ENCODE measurements at places on chromosomes 5 and 9. TPM values are rescaled to one million over a fixed set of nuclear protein-coding genes. Genes with fewer than 3 reads are reported as not detected.

The SH2D3C gene
- total RNA-seq = 0.12 TPM

The FOXD4L6 gene
- total RNA-seq = 0.07 TPM

The TNFSF8 gene
- total RNA-seq = not detected

DNA sequence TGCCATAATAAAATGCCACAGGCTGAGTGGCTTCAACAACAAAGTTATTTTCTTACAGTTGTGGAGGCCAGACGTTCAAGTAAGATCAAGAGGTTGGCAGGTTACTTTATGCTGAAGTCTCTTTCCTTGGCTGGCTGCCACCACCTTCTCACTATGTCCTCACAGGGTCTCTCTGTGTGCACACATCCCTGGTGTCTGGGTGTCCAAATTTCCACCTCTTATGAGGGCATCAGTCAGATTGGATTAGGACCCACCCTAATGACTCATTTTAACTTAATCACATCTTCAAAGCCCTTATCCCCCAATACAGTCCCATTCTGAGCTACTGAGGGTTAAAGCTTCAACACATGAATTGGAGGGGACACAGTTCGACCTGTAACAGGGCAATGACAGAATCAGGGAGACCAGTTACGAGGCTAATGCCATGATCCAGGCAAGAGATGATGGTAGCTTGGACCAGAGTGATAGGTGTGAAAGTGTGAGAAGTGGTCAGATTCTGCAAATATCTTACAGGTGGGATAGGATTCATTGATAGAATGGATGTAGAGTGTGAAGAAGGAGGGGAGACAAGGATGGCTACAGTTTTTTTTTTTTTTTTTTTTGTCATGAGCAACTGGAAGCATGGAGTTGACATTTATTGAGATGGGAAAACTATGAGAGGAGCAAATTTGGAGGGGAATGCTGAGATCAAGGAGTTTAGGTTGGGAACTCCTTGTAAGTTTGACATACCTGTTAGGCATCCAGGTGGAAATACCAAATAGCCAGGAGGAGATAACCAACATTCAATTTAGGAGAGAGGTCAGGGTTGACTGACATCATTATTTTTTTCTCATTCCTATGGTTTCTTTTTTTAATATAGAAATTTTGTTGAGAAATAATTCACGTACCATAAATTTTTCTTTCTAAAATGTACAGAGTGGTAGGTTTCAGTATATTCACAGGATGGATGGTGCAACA, 39.6 kb upstream of the FGF1 start:
- DNase-seq = no peak

- DNase-seq = no peak
These were observed 467.7 kb upstream of the ACO1 start for GRCh38 chr9:31916591-31917241.

DNA sequence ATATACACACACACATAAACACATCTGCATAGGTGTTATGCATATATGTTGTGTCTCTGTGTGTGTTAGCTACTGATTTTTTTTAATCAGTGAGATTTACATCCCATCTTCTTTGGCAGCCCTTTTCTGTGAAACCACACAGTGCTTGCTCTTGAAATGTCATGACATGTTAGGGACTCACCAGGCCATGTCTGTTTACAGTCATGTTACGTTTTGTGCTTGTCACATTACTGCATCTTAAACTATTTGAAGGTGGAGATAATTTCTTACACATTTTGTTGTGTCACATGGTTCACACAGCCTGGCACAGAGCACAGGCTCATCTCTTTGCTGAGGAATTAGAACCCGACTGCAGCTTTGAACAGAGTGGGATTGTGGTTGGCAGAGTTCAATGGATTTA, 364.4 kb upstream of the RIOK2 start:
- DNase-seq = no peak

DNA sequence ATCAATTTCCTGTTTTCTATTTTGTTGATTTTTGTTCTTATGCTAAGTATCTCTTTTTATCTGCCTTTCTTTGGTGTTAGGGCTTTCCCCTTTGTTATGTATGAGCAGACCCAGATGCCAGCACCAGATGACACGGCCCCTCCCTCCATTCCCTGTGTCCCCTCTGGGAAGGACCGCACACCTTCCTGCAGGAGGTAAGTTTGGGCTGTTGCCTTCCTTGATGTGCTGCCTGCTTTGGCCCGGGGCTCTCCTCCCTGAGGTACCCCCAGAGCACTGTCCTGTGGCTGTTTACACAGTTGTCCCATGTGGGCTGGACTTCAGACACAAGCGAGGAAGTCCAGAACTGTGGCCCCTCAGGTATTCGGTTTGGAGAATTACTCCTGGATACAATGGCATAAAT, 343.8 kb upstream of the IRX1 start:
- no peak for DNase-seq

GRCh38 chr9:135804581-135805421, 102.5 kb downstream of the CAMSAP1 start:
- DNase-seq = no peak

Measured in NCI-H460 (cell line).